ENCODE measurements at places on chromosomes 5 and 9.

GRCh38 chr5:7779019-7780005 lies 71.6 kb downstream of the CFAP90 start:
- DNase-seq, result no peak

DNA sequence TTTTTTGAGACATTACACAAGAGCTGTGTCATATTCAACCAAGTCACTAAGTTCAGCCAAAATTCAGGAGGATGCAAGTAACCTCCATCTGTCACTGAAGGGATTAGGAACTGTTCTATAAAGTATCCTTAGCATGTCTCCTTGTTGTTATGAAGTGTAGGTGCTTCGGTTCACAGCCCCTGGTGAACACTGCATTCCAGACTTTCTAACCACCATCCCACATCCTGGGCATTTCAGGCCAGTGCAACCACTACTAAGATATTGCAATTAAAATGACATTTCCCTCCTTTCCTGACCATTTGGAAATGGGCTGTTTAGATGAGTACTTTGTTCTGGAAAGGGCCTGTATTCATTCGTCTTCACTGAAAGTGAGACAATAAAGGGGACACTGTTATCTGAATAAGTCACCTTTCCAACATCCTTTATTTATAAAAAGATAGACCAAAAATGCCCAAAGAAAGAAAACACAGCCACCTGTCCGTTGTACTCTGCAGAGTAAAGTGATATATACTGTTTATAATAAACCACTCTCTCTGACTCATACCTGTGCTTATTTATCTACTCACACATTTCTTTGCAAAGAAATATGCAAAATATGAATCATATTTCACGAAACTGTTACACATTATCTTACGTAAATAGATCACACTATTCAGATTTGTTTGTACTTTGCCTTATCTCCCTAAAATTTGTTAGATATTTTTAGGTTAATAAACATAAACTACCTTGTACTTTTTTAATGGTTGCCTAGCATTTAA lies 861.9 kb downstream of the CDH18 start:
- DNase-seq, result no peak

GRCh38 chr5:8393240-8393639 lies 524.3 kb downstream of the MTRR start:
- DNase-seq, result no peak

GRCh38 chr5:85333276-85333675 lies 948.6 kb upstream of the EDIL3 start:
- no peak for DNase-seq

- DNase-seq, result no peak
These were observed 145.4 kb downstream of the MTX3 start for GRCh38 chr5:79845448-79846197.

GRCh38 chr9:89154651-89155336 lies 23.8 kb downstream of the SHC3 start:
- no peak for DNase-seq
